ENCODE measurements at places on chromosomes 6 and 20.

DNA sequence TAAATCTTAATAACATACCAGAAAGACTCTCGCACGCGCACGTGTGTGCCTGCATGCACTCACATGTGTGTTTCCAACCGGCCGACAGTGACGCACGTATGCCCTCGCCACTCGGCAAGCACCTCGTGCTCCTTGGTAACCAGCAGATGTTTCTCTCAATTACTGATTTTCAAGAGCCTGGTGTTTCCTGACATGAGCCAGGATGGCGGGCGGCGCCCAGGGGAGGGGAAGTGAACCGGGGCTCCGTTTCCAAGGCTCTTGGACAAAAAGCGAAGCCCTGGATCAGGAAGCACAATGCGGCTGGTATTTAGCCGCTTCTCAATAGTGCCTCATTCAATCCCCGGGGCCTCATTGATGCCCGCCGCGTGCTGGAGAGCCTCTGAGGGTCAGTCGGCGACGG lies 37.7 kb downstream of the PMEPA1 start:
- DNase-seq = no peak

- peak; percentile 50 for DNase-seq
Measured at GRCh38 chr6:18245642-18246041, 18.7 kb downstream of the DEK start.

DNA sequence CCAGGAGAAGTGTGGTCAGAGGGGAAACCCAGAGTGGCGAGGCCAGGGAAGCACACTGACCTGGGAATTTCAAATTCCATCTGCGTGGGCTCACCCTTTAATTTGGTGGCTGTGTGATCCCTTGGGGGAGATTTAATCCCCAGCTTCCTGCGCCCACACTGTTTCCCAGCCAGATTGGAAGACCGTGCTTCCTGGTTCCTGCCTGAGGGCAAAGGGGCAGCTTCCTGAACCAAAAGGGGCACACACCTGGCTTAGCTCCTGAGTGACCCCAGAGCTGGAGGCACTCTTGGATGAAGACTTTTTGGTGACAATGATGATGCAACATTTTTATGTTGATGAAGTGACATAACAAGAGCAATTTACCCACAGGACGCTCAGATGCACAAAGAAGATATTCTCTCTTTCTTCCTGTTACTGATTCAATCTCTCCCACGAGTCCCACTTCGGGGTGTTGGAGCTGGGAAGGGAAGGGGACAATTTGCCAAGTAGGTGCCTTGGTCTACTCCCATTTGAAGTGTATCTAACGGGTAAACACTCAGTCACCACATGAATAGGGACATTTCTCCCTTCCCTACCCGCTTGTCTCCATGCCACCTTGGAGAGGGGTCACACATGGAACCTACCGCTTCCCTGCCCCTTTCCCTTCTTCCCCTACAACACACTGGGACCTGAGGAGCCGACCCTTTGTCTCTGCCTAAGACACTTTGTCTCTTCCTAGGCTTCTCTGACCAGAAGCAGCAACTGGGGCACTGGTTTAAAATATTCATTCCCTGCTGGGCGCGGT lies 28.6 kb upstream of the CDKN1A start:
- DNase-seq = no peak

DNA sequence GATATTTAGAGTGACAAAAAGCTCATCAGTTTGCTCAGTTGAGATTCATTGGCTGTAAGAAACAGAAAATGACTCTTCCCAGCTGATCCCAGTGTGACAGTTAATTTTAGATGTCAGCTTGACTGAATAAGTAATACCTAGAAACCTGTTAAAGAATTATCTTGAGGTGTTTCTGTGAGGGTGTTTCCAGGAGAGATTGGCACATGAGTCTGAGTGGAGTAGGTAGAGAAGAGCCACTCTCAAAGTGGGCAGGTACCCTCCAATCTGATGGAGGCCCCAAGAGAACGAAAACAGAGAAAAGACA lies 200.8 kb upstream of the BTBD3 start:
- no peak for DNase-seq

DNA sequence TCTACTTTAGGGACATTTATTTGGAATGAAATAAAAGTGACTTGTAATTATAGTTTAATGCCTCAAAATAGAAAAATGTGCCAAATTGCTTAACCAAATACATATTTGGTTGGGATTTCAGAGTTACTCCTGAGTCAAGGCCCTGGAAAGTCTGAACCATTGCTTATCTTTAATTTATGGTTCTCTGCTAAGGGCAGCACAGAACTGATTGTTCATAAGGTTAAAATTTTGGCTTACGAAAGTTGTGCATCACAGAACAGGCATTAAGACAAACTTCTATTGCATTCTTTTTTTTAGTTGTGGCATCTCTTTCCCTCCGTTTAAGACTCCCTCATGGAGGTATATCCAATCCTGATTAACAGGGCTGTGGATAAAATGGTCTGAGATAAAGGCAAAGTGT lies 92.2 kb upstream of the TENT5A start:
- no peak for DNase-seq

GRCh38 chr20:23082846-23083552 lies 3.1 kb downstream of the CD93 start:
- no peak for DNase-seq

DNA sequence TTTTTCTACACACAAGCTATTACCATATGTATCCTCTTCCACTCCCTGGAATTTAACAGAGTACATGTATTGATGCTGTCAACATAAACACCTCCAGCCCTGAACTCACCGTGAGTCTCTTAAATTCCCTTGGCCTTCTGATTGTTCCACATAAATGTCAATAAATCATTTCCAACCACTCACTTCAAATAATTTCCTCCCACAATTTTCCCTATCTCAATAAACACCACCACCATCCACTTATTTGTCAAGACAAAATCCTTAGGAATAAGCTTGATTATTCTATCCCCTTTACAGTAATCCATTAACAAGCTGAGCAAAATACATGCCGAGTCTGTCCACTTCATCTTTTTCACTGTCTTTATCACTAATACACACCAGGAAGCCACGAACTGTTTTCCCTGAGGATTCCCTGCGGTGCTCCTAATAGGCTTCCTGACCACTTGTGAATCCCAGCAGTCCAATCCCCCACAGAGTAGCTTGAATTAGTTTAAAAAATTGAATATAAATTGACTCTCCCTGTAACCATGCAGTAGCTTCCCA lies 19.2 kb downstream of the HLA-DRB1 start:
- no peak for DNase-seq

GRCh38 chr6:149150801-149151398 lies 166.6 kb upstream of the TAB2 start:
- no peak for DNase-seq

- DNase-seq = no peak
Measured at GRCh38 chr6:677919-678318, 15.0 kb downstream of the EXOC2 start.

DNA sequence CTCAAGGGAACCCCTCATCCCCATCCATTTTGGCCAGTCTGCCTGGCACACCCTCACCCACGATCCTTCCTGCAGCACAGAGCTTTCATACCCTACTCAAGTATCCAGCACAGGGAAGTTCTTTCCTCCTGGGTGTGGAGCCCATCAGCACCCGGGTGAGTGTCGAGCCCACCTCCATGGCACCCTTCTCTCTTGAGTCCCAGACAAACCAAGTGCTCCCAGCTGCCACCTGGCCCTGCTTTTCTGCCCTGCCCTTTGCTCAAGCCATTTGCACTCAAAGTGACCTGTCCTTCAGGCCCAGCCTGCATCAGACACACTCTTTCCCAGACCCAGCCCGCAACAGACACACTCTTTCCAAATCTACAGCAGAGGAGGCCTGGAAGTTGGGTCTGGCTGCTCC lies 257.2 kb downstream of the DLL1 start:
- no peak for DNase-seq

DNA sequence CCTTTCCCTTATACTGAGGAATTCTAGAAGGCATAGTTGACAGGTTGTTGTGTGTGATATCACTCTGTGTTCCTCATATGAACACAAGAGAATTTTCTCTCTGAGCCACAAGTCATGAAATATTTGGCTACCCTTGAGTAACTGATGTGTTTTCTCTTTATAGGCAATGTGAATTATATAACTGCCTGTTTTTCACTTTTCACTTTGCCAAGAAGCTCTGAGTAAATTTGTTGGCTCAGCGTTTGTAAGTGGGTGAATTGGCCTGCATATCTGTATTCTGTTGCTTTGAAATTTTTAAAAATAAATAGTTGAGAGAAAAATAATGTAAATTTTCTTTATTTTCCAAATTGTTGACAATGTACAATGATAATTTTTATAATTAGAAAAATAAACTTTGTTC lies 5.2 kb upstream of the BTBD9 start:
- DNase-seq = no peak

DNA sequence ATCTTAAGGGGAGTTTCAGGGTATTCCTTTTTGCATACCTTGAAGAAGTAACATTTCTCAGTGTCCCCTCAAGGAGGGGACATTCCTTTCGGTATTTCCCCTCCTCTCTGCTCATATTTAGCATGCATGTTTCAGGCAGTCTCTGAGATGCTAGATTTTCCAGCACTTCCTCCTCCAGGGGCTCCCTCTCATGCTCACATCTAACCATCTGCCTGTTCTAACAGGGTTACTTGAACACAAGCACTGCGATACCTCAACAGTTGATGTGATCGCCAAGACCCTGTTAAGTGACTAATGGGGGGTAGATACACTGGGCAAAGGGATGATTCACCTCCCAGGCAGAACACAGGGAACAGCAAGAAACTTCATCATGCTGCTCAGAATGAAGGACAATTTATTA lies 12.9 kb upstream of the MCM3 start:
- DNase-seq = no peak

GRCh38 chr6:39929733-39930461 lies 4.4 kb downstream of the MOCS1 start:
- no peak for DNase-seq

DNA sequence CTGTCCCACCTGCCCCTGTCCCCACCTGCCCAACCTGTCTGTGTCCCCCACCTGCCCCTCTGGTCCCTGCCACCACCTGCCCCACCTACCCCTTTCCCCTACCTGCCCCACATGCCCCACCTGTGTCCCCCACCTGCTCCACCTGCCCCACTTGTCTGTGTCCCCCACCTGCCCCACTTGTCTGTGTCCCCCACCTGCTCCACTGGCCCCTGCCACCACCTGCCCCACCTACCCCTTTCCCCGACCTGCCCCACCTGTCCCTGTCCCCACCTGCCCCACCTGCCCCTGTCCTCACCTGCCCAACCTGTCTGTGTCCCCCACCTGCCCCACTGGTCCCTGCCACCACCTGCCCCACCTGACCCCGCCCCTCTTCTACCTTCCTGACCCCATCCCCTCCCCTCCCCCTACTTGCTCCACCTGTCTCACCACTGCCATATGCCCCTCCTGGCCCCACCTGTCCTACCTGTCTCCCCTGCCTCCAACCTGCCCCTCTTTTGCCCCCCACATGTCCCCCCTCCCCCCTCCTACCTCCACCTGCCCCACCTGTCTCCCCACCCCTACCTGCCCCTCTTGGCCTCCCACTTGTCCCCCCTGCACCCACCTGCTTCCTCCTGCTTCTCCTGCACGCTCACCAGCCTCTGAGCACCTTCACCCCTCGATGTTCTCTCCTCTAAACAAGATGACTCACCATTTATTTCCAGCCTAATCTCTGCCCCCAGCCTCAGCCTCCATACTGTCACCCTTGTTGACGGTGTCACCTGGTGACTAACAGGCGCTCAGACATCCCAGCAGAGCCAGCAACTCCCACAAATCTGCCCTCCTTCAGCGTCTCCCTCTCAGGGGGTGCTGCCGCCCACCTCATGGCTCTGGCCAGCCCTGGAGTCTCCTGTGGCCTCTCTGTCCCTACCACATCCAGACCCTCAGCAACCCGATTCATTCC lies 5.6 kb upstream of the MYT1 start:
- DNase-seq = no peak

- DNase-seq = peak; percentile 57
Measured at GRCh38 chr20:2172305-2173175, 70.9 kb downstream of the STK35 start.

GRCh38 chr6:87243812-87244211 lies 78.6 kb upstream of the SMIM8 start:
- no peak for DNase-seq

DNA sequence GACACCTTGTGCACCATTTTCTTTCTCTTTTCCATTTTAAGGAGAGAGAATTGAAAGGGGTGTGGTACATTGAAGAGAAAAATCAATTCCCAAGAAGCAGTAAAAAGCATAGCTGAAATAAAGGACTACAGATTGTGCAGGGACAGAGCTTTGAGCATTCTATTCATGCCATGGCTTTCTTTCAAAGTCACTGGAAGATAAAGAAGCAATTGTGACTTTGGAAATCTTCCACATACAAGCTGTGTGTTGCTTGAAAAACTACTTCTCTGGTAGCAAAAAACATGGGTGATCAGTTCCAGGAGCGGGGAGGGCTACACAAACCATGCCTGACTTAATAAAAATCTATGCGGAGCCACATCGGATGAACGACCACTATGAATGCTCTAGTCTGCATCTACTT lies 230.2 kb upstream of the THEMIS start:
- DNase-seq = no peak

DNA sequence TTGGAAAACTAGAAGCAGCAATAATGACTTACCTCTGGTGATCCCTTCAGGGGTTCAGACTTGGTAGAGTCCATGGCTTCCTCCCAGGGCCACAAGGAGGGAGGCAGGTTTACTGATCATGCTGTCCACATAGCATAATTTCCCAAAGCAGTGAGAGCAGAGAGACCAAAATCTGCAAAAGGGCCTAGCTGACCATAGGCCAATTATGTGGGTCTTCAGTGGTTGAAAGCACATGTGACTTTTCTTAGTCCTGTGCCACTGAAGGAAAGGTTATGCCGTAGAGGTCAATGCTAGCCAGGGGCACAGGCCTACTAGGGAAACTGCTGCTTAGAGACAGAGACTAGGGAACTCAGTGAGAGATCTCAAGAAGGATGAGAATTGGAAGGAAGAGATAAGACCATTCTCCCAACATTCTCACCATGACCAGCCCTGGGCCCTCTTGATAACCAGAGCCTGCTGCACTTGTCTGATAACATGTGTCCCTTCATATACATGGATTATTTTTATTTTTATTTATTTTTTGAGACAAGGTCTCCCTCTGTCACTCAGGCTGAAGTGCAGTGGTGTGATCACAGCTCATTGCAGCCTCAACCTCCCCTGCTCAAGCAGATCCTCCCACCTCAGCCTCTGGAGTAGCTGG lies 2.0 kb upstream of the GTPBP2 start:
- DNase-seq = no peak

Measured in CD8-positive, alpha-beta T cell (primary cell).